ENCODE measurements at places on chromosomes 4 and X.

- DNase-seq = no peak
Observed at GRCh38 chr4:123298801-123299200, 97.8 kb upstream of the SPRY1 start.

DNA sequence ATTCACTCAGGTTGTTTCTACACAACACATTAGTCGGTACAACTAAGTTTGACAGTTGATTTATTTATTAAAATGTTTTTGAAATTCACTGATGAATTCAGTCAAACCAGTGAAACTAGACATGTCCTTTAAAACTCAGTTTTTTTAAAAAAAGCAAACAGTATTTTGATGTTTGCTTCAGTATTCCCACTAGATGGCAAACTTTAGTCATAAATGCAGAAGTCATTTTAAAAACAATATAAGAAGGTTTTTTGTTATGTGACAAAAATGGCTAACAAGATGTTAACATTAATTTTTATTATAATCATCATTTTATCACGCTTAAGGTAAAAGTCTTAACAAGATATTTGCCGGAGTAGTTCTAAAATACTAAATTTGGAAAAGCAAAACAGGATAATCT lies 1337.8 kb upstream of the DIAPH2 start:
- no peak for DNase-seq

GRCh38 chr4:130545596-130545995 lies 1449.6 kb downstream of the C4orf33 start:
- DNase-seq = no peak

GRCh38 chrX:44514272-44514671 lies 28.4 kb downstream of the FUNDC1 start:
- no peak for DNase-seq

- peak; percentile 25 for DNase-seq
Observed at GRCh38 chr4:121736735-121737351, 28.1 kb downstream of the SMIM43 start.

- DNase-seq = no peak
Observed at GRCh38 chr4:98939892-98940298, 11.0 kb upstream of the EIF4E start.

- DNase-seq = no peak
Observed at GRCh38 chrX:49103637-49104036, 19.9 kb downstream of the GPKOW start.

DNA sequence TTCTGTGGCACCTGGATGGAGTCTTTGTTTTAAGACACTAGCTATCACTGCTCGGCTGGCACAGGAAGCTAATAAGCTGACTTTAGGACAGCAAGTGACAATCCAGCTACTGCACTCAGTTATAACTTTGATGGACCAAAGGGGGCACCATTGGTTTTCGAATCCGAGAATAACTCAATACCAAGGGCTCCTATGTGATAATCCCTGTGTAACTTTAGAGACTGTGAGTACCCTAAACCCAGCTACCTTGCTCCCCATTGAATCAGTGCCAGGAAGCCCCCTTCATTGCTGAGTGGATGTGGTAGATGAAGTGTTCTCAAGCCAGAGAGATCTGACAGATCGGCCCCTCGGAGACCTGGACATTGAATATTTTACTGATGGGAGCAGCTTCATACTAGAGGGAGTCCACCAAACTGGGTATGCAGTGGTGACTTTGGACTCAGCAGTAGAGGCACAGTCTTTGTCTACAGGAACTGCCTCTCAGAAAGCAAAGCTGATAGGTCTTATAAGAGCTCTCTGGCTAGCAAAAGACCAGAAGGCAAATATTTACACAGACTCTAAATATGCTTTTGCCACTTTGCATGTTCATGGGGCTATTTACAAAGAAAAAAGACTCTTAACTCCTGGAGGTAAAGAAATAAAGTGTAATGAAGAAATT lies 35.5 kb upstream of the UGT2B7 start:
- no peak for DNase-seq

GRCh38 chr4:155734065-155734464 lies 24.8 kb upstream of the GUCY1B1 start:
- no peak for DNase-seq

DNA sequence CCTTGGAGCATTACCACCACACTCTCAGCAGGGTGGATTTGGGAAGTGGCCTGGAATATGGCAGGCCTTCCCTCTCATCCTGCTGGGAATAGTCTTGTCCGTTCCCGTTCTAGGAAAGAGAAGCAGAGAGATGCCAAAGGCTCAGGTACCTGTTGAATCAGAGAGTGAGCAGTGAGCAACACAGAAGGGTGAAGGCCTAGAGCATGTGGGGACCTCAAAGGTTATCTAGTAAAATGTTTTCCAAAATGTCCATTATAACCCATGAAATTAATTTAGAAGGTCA lies 30.8 kb downstream of the SLC16A2 start:
- no peak for DNase-seq

GRCh38 chr4:69835766-69836165 lies 24.2 kb downstream of the SULT1E1 start:
- no peak for DNase-seq

DNA sequence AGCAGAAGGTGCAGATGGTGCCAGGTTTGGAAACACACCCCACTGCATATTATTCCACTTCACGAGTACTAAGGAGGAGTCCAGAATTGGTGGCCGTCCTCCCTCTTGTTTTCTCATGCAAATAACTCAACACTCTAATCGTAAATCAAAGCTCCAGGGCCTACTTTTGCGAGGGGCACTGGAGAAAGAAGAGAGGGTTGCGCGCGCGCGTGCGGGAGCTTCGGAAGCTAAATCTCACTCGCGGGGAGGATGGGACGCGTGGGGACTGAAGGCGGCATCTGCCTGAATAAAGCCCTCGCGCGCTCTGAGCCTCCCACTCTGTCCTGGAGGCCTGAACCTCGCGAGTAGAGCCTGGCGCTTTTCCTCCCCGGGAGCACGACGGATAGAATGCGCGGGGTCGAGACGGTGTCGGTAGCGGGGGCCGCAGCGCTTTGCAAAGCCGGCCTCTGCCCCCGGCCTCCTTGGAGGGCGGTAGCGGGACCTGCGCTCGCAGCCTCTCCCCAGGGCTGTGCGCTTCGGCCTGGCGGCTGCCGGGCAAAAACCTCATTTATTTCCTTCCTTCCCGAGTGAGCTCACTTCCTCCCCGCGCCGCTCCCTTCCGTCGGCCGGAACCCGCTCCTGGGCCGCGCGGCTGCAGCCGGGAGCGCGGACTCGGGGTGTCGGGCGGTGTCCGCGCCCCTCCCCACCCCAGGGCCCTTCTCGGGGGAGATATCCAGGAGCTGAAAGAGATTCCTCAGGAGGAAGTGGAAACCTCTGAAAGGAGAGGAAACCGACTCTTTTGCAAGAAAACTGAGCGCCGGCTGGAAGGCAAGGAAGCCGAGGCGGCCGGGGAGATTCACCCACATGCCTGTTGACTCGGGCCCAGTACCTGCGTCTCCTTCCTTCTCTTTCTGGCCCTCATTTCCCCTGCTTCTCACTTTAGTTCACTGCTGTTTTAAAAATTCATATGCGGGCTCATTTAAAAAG lies 20.7 kb downstream of the HAND2 start:
- no peak for DNase-seq

DNA sequence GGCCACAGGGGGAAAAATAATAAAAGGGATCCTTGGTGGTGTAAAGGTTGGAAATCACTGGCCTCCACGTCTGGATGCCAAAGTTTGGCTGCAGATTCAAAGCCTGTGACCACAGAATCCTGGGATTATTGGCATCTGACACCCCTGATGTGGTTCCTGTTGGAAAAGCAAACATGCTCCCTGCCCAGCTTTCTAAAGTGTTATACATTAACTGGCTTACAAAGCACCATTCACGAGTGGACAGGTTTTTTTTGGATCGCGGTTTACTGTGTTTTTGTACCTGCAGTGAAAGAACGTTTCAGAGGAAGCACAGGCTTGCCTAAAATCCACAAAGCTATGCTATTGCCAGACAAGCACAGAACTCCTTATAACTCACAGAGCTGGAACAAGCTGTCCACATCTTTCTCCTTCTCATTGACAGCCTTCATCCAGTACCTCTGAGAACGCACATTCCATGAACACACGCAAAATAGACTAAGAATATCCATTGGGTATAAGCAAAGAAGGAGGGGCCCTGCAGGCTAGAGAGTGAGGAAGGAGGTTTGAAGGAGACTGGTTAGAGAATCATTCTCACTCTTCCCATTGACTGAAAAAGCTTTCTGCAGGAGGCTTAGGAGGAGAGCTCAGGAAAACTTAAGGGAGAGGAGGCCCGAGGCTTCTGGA lies 14.5 kb upstream of the CAPN6 start:
- DNase-seq = no peak

DNA sequence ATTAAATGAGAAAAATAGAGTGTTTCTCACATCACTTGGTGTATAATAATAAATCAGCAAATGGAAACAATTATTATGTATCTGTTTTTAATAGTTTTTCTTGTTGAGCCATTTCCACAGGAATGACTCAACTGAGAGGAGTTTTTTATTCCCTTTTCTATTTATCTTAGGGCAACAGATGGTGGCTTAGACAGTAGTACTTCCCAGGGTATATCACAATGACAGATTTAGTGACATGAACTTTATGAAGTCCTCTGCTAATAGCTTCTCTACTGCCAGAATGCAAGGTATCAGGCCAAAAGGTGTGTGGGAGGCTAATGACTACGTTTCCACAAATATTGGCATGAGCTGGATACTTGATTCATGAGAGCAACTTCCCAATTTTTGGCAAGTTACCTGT lies 126.7 kb downstream of the HTR2C start:
- no peak for DNase-seq

DNA sequence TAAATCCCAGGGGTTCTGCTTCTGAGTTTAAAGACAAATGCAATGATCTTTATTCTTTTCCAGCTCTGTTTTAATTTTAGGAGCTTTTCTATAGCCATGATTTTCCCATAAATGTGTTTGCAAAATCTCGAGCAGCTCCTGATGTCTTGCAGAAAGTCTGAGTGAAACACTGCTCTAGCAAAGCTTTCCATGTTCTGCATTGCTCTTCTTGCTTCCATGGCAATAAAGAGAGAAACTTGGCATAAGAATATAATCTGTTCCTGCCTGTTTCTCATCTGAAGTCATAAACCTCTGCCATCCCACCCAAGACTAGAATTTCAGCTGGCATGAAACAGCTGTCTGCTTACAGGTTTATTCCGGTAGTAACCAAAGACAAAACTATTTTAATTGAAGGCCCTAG lies 254.5 kb downstream of the SPRY1 start:
- DNase-seq = no peak

DNA sequence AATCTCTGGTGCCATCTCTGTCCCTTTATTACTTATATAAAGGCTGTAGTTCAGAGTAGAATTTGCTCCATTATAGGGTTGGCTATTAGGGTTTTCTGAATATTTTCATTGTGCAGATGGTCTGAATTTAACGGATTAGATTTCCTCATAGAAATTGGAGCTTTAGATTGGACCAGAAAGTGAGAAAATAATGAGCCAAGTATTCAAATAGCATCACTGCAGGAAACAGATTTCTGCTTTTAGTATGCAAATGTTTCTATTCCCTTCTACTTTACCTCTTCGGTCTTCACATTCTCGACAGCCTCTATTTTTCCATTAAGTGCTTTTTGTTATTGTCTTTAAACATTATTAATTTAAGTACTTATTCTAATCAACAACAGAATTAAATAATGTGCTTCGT lies 55.4 kb downstream of the TRIM2 start:
- DNase-seq = no peak

GRCh38 chr4:169618986-169619385 lies 1.4 kb upstream of the CLCN3 start:
- DNase-seq = no peak

- DNase-seq = no peak
Observed at GRCh38 chr4:187547316-187547715, 448.3 kb upstream of the ZFP42 start.
